ENCODE measurements at places on chromosomes 2 and 18. TPM values are rescaled to one million over a fixed set of nuclear protein-coding genes. Genes with fewer than 3 reads are reported as not detected.

The KYNU gene
- 1.8 TPM for total RNA-seq

The MATN3 gene
- total RNA-seq: not detected

The RAB6C gene
- total RNA-seq: not detected

The NGEF gene
- 0.09 TPM for total RNA-seq

The TWIST2 gene
- total RNA-seq: not detected

DNA sequence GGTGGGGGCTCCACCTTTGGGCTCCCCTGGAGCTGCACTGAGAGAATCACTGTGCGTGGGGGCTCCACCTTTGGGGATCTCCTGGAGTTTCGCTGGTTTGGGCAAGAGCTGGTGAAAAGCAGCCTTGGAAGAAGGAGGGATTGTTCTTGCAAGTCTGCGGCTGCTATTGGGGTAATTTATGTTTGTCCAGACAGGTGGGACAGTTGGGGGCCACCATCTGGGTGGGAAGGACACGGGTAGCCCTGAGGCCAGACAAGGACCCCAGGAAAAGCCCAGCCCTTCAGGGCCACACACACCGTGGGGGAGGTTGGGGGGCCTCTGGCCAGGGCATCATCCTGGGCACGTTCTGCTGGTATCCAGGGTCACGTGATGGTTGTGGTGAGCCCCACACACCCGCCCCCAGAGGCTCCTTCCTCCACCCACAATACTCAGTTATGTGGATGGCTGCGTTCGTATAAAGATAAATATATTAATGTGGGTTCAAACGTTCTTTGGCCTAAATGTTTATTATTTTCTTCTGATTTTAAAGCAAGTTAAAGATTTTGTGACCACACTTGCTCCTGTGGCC is 47.7 kb downstream of the TPO start:
- H3K4me3 ChIP-seq: no peak overlapping the region
- H3K4me1 ChIP-seq: no peaks in the 10 kb centered on the region
- no peaks in the 10 kb centered on the region for H3K36me3 ChIP-seq
- no peak overlapping the region for H3K27ac ChIP-seq
- DNase-seq: no peak

GRCh38 chr18:37445368-37445767 is 120.2 kb downstream of the CELF4 start:
- H3K36me3 ChIP-seq: no peaks in the 10 kb centered on the region
- no peak overlapping the region for H3K4me3 ChIP-seq
- no peaks in the 10 kb centered on the region for H3K4me1 ChIP-seq
- peaks cover 9% of the 10 kb centered on the region for H3K27me3 ChIP-seq
- no peak for DNase-seq
- H3K27ac ChIP-seq: no peak overlapping the region

DNA sequence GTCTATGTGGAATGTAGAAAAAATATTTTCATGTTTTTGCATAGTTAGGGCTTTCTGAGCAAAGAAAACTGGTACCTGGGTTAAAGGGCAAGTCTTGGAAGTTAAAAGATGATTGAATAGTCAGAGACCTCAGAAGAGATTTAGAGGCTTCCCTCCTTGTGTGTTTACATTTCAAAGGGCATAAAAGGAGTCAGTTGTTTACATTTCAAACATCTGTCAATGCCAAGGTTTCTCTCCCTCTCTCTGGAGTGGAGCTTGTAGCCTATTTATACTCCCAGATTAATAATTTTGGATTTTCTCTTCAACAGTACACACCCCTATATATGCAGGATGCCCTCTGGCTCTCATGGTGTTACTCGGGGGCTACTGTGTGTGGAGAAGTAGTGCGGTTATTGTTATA is 8.6 kb downstream of the M1AP start:
- H3K27ac ChIP-seq: no peak overlapping the region
- DNase-seq: no peak
- H3K27me3 ChIP-seq: peaks cover 14% of the 10 kb centered on the region
- no peaks in the 10 kb centered on the region for H3K36me3 ChIP-seq

GRCh38 chr2:6526093-6526824 is 339.4 kb downstream of the CMPK2 start:
- no peaks in the 10 kb centered on the region for H3K4me1 ChIP-seq
- no peaks in the 10 kb centered on the region for H3K27me3 ChIP-seq
- H3K4me3 ChIP-seq: no peak overlapping the region
- no peak for DNase-seq

DNA sequence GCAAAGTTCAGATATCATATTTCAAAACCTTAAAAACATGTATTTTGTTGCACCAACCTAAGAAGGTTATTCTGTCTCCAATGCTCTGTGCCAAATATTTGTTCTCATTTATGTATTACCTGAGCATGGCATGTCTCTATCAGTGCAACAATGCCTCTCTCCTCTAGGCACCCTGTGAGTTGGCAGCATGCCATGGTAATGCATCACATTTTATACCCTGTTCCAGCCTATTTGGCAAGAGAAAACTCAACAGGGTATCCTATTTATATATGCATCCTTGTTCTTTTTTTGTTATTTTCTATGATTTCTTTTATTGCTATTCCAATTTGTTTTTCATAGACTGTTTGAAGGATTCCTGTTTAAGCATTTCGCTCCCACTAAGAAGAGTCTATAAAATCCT is 126.3 kb upstream of the NRXN1 start:
- H3K4me1 ChIP-seq: no peaks in the 10 kb centered on the region
- no peak overlapping the region for H3K27ac ChIP-seq
- no peaks in the 10 kb centered on the region for H3K27me3 ChIP-seq
- no peak for DNase-seq
- no peaks in the 10 kb centered on the region for H3K36me3 ChIP-seq

GRCh38 chr18:61931654-61932379 is 39.0 kb upstream of the RNF152 start:
- no peaks in the 10 kb centered on the region for H3K36me3 ChIP-seq
- H3K4me1 ChIP-seq: peaks cover 5% of the 10 kb centered on the region
- H3K27me3 ChIP-seq: no peaks in the 10 kb centered on the region
- no peak overlapping the region for H3K27ac ChIP-seq
- no peak overlapping the region for H3K4me3 ChIP-seq

Measured in T-cell (primary cell).